ENCODE measurements at places on chromosomes 2 and 18.

DNA sequence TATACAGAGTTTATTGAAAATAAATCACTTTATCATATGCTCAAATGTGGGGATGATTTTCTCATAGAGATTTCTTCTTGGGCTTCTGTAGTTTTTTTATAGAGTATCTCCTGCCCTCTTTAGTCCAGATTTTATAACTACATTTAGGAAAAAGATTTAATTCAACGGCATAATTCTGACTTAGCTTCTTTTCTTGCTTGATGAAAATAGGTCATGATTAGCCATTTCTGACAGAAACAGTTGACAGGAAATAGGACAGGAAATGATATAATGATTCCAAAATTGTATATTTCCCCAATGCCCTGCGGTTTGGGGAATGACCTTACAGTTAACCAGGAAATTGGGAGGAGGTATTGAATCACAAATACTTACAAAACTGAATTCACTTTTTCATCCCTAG lies 1531.9 kb upstream of the ACVR2A start:
- no peak for DNase-seq

DNA sequence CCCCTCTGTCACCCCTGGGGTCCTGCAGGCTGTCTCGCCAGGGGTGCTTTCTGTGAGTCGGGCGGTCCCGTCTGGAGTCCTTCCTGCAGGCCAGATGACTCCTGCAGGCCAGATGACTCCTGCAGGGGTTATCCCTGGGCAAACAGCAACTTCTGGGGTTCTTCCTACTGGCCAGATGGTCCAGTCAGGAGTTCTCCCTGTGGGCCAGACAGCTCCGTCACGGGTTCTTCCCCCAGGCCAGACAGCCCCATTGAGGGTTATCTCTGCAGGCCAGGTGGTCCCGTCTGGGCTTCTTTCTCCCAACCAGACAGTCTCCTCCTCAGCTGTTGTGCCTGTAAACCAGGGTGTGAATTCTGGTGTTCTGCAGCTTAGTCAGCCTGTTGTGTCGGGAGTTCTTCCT lies 27.6 kb downstream of the ADNP2 start:
- no peak for DNase-seq

DNA sequence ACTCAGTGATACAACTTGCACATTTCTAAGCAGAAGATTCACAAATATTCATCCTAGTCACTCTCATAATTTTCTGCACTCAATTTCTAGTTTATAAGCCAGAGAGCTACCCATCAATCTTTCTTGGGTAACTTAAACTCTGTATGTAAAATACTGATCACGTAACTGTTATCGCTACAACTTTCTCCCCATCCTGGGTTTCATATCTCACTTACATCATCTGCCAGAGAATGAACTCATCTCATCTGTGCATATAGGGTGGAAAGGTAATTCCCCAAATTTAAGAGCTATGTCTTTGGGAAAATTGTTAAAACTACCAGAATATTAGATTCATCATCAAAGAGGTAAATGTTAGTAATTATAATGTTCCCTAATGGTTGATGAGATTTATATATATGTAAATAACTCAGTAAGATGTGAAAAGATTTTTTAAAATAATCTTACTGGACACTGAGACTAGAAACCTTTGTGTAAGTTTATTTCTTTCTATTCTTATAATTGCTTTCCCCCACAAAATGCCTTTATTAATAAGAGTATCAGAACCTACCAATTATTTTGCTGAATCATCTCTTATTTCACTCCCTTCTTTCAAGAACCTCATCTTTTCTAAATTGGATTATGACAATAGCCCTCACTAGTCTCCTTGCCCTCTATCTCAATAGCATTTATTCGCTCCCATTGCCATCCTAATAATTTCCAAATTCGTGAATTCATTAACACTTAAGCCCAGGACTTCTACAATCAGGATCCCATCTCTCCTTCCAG lies 729.0 kb downstream of the EPHA4 start:
- no peak for DNase-seq

- no peak for DNase-seq
Observed at GRCh38 chr2:121828281-121828731, 72.9 kb downstream of the TSN start.

GRCh38 chr2:212539072-212539880 lies 674 bp upstream of the ERBB4 start:
- peak; percentile 12 for DNase-seq

GRCh38 chr2:49982871-49983270 lies 828.6 kb upstream of the FSHR start:
- no peak for DNase-seq

- DNase-seq, result no peak
Observed at GRCh38 chr2:2751715-2752315, 420.7 kb upstream of the MYT1L start.

DNA sequence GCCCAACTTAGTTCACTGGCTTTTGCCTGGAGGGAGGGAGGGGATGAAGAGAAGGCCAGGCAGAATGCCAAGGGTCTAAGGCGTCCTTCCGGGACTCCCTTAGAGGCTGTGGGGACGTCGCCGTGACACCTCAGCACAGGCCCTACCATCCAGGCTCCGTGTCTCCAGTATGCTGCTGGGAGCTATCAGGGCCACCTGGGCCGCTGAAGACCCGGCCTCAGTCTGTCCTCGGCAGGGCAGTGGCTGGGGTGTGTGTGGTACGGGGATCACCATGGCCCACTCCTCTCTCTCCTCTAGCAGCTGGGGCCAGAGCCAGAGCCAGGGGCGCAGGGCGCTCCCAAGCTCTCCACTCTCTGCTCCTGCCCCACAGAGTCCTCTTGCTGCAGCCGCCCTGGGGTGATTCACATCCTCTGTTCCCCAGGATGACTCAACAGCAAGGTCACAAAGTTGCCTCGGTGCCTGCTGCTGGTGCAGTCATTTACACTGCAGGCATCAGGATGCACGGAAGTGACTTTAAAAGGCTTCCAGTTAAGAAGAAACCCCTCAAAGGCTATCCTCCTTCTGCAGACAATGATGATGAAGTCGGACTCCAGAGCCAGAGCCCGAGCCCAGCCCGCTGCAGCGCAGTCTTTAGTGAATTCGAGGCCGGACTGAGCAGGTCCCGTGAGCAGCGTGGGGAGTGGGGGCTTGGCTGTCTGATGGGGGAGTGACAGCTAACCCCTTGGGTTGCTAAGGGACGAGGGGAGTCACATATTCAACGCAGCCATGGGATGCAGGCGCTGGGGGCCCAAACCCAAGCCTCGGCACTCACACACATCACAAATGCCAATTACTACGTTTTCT lies 31.9 kb downstream of the SNORC start:
- no peak for DNase-seq

GRCh38 chr2:42639340-42640077 lies 71.1 kb downstream of the MTA3 start:
- no peak for DNase-seq

- no peak for DNase-seq
Observed at GRCh38 chr2:47650001-47650535, 132.9 kb upstream of the MSH6 start.

DNA sequence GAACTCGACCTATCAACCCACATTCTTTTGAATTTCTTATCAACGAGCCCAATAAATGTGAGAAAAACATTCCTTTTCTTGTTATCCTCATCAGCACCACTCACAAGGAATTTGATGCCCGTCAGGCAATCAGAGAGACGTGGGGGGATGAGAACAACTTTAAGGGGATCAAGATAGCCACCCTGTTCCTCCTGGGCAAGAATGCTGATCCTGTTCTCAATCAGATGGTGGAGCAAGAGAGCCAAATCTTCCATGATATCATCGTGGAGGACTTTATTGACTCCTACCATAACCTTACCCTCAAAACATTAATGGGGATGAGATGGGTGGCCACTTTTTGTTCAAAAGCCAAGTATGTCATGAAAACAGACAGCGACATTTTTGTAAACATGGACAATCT lies 378.2 kb downstream of the STK39 start:
- no peak for DNase-seq

DNA sequence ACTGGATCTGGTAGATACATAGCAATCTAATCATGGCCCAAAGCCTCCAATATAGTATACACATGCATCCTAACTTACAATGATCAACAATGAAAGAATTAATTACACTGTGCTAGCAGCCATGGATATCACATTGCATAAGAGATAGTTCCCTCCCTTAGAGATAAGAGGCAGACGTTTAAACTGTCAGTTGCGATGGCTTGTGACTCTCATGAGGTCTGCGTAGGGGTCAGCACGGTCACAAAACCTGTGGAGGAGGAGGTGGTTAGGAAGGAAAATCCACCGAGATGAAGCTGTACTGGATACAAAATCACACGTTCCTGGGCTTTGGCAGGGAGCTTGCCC lies 800 bp upstream of the RALB start:
- no peak for DNase-seq

- DNase-seq, result no peak
Observed at GRCh38 chr2:122100756-122101155, 345.3 kb downstream of the TSN start.

DNA sequence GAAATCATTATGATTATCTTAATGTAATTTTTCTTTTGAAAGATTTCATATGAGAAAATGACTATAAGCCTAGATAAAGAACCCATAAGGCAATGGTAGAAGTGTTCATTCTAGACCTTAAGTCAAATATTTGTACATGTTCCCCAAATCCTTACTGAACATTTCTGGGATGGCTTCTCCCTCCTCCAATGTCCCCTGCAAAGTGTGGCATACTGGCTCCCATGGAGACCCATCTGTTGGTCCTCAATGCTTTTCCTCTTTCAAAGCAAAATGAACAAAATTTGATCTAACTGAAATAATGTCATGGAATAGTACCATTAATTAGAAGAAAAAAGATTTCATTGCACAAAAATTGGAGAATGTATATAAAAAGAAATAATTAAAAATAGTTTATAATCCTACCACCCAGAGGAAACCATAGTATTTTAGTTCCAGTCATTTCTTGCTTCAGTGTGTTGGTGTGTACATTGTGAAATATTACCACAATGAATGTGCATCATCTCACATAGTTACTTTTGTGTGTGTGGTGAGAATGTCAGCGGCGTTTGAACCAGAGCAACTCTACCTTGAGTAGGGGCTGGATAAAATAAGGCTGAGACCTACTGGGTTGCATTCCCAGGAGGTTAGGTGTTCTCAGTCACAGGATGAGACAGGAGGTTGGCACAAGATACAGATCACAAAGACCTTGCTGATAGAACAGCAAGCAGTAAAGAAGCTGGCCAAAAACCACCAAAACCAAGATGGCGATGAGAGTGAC lies 181.3 kb downstream of the UXS1 start:
- no peak for DNase-seq

DNA sequence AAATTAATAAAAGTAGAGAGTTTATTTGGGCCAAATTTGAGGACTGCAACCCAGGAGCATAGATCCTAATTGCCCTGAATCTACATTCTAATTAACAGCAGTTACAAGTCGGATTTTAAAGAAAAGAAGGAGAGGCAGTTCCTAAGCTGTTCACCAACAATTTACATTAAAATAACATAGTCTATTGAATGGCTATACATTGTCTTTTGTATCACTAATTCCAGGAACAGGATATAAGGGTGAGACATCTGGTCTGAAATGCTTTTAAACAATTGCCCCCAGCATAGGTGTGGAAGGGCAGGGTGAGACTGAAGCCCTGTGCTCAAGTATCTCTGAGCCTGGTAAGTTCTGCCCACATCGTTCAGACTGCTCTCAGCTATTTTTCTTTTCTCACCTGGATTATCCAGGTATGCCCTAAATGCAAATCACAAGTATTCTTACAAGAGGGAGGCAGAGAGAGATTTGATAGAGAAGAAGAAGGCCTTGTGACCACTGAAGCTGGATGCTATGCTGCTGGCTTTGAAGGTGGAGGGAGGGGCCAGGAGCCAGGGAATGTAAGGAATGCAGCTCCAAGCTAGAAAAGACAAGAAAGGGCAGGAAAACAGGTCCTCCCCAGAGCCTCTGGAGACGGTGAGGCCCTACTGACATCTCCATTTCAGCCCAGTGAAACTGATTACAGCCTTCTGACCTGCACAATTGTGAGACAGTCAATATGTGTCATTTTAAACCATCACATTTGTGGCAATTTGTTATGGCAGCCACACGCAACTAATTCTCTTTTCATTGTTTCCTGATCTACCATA lies 189.4 kb upstream of the ARL4C start:
- no peak for DNase-seq

- DNase-seq, result no peak
Observed at GRCh38 chr2:207067473-207067872, 98.3 kb downstream of the KLF7 start.

GRCh38 chr2:28716265-28716865 lies 35.3 kb upstream of the PPP1CB start:
- no peak for DNase-seq

DNA sequence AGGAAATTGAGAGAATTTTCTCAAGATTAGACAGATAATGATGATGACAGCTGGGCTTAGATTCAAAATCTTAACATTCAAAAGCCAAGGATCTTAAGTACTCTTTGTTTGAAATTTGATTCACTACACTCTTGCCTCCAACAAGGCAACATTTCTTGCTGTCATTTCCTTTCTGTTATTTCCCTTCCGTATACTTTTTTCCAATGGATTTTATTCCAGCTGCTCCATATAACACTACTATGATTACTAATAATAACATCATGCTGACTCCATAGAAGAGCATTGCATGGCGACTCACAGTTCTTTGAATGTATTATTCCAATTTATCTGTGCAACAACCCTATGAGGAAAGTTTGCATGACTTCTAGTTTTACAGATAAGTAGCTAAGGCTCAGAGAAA lies 33.9 kb upstream of the CCDC102B start:
- DNase-seq, result no peak

DNA sequence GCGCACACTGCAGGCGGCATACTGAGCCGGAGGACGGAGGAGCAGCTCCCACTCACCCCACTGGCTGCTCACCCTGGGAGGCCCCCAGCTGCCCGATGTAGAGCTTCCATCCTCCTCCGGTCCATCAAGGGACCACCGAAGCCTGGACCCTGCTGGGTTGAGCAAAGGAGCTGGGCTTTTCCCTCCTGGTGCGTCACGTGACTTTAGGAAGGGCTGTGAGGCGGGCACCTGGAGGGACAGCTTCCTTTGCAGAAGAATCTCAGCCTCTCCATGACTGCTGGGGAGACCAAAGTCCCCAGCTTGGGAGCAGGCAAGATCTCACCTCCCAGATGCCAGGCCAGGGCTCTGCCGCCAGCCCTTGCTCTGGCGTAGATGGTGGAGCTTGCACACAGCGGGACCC lies 102.7 kb downstream of the TWIST2 start:
- no peak for DNase-seq

DNA sequence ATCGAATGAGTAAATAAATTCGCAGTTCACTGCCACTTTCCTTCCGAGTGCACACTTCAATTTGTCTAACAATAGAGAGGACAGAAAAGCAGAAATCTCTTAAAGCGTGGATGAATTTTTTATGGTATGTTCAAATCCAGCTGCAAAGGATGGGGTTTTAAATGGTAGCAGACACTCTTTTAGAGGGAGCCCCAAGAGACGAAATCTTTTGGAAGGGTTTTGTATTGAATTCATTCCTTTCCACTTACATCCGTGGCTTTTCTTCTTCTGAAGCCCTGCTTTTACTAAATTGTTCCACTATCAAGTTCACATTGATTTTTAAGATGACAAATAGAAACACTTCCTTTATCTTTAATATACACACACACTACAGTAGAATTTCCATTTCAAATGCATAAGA lies 680.7 kb downstream of the NR4A2 start:
- DNase-seq, result no peak

- DNase-seq, result peak; percentile 60
Observed at GRCh38 chr18:71398531-71398930, 1109.7 kb downstream of the SOCS6 start.

Data from NCI-H1436 (cell line).